Right kidney (tissue), 9 donors: ENCODE measurements at places on chromosomes 1 and 21.

- DNase-seq = no peak
Observed at GRCh38 chr21:46352913-46353312, 29.0 kb downstream of the PCNT start.

GRCh38 chr1:68456202-68456601, 6.4 kb upstream of the RPE65 start:
- no peak for DNase-seq

DNA sequence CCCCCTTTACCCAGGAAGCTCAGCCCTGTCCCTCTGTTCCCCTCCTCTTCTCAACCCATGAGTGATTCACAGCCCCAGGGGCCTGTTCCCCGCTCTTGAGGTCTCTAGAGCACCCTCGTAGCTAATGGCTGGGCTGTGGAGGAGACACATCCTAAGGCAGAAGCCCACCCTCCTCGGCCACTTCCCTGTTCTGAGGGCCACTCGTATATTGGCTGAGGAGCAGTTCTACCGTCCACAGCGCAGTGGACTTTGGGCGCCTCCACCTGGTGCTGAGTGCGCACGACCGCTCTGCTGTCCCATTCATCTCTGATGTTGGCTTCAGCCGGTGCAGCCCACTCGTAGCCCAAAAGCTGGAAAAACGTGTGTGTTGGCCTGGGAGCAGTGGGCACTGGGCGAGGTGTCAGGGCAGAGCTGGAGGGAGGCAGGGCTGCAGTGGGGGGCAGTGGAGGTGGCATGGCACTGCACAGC, 24.5 kb upstream of the PKP1 start:
- no peak for DNase-seq

- no peak for DNase-seq
Observed at GRCh38 chr1:113394863-113395259, 4.5 kb downstream of the MAGI3 start.

- DNase-seq = no peak
Observed at GRCh38 chr1:206921772-206922265, at the start of gene FCMR. Gene FCMR, minus strand, starts transcription at chr1:206921941. Its CDS starts 87 bp downstream, at chr1:206921854.

DNA sequence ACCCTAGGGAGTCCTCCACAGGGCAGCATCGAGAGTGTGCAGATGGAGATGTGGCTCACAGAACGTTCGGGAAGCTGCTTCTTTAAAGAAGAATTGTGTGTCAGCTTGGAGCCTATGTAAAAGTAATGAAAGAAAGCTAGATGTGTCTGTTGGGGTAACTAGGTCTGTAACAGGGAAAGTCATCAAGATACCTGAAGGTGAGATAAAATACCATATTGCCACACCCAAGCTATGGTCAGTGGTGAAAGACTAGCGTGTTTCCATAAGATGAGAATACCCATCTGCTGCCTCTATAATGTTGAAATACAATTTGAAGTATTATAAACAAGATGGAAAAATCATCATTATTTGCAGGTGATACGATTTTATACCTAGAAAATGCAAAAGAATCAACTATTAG, 17.5 kb downstream of the RCAN1 start:
- DNase-seq = no peak

GRCh38 chr1:70072231-70072751, 133.1 kb downstream of the LRRC40 start:
- no peak for DNase-seq

DNA sequence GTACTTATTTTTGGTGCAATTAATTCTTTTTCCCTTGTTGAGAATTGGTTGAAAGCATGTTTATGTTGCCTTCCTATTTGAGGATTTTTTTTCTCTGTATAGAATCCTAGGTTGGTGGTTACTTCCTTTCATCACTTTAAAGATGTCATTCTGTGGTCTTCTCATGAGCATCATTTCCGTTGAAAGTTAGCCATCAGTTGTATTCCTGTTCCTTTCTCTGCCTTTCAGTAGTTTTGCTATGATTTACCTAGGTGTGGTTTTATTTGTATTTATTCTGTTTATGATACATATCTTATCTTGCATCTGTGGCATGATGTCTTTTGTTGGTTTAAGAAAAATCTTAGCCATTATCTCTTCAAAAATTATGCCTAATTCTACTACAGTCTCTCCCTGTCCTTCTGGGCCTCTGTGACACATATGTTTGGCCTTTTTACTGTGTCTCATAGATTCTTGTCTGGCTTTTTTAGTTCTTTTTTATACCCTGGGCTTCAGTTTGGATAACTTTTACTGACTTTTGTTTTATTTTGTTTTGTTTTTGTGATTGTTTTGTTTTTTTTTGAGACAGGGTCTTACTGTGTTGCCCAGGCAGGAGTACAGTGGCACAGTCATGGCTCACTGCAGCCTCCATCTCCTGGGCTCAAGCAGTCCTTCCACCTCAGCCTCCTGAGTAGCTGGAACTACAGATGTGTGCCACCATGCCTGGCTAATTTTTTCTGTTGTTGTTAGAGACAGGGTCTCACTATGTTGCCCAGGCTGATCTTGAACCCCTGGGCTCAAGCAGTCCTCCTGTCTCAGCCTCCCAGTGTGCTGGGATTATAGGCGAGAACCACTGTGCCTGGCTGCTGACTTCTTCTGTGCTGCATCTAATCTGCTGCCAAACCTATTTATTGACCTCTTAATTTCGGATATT, 24.1 kb downstream of the PTGFRN start:
- no peak for DNase-seq

GRCh38 chr1:10614377-10615225, 139.9 kb downstream of the PEX14 start:
- DNase-seq = no peak

DNA sequence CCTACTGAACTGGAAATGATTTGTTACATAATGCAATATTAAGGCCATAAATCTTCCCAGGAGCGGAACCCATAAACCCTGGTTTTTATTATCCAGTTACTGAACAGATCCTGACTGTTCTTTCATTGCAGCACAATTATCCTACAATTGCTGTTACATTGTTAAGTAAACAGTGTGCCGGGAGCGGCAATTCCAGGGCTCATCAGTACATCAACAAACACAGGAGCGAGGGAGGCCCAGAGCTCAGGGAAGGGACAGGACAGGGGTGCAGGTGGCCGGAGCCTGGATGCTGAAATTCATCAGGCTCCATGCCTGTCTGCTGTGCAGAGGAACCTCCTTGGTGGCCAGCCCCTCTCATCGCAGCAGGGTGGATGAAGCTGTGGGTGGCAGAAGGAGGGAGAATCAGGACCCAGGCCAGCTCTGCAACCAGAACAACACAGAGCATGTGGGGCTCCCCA, 544.7 kb downstream of the NPHP4 start:
- no peak for DNase-seq

DNA sequence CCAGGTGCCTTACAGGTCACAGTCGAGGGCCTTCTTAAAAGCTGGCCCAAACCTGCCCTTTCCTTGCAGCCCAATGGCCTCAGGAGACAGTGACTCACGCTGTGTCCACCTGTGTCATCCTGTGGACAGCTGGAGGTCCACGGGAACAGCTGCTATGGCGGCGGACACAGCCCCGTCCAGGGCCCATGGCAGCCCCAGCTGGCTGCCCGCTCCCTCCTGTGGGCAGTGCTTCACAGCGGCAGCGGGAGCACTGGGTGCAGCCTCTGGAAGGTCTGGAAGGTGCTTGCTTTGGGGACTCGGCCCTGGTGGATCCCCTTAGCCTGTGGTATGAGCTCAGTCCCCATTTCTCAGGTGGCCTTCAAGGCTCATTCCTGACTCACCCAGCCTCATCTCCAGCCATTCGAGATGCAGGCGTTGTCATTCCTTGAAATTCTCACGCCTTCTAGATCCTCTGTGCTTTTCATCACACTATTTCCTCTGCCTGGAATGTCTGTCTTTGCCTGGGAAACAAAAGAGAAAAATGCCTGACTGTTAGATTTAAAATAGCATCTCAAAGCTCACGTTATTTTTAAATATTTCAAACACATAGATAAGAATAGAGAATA, 86.8 kb downstream of the KIF26B start:
- no peak for DNase-seq

- DNase-seq = no peak
Observed at GRCh38 chr1:9901148-9902059, 8.7 kb downstream of the CTNNBIP1 start.

GRCh38 chr1:198019126-198019525, 102.0 kb downstream of the LHX9 start:
- no peak for DNase-seq

- DNase-seq = no peak
Observed at GRCh38 chr1:58739856-58740466, 40.1 kb upstream of the MYSM1 start.

GRCh38 chr21:45578811-45579381, 36.7 kb upstream of the SLC19A1 start:
- DNase-seq = no peak
